ENCODE measurements at places on chromosomes 3 and 15. TPM values are rescaled to one million over a fixed set of nuclear protein-coding genes. Genes with fewer than 3 reads are reported as not detected.

DNA sequence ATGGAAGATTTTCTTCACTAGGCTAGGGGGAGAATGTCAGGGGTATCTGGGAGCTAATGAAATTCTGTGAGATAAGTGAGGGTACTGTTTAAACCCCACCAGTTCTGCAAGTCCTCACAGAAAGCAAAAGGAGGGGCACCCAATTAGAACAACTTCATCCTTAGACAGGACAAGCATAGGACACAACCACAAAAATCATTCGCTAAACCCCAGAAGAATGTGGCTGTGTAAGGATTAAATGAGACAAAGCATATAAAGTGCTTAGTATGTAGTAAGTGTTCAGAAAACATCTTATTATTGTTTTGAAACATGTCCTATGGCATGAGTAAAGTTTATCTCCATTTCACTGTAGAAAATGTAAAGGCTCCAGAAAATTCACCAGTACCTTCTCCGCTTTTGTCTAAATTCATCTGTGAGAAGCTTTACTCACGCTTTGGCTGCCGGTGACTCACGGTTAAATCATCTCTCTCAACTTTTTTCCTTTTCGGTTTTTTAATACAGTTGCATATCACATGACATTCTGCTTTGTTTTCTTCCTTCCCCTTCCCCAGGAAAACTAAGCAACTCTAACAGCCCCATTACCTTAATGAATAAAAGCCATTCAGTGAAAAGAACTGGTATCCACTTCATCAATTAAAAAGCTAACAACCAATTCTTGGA lies 1.7 kb downstream of the CLRN1 start:
- no peaks in the 10 kb centered on the region for H3K36me3 ChIP-seq
- no peaks in the 10 kb centered on the region for H3K4me1 ChIP-seq
- no peak overlapping the region for H3K4me3 ChIP-seq
- H3K27ac ChIP-seq: no peak overlapping the region
- DNase-seq: no peak
- H3K27me3 ChIP-seq: no peaks in the 10 kb centered on the region

GRCh38 chr3:22632536-22632935 lies 570.6 kb upstream of the UBE2E2 start:
- H3K36me3 ChIP-seq: no peaks in the 10 kb centered on the region
- no peak overlapping the region for H3K4me3 ChIP-seq
- DNase-seq: no peak

DNA sequence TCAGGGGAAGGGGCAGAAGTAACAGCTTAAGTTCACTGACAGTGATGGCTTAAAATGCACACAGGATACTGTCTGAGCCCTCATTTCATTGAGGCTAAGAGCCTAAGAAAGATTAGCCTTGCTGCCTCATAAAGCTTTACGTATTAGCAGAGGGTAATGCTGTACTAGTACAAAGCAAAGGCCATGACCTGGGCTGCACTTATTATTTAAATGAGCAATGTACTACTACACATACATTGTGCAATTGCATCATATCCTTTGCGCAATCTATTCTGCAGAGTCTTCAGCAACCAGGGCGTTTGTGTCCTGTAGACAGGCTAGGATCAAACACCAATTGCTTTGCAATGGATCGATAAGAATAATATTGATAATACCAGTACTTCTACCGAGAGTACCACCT lies 221.8 kb downstream of the TPRG1 start:
- H3K36me3 ChIP-seq: no peaks in the 10 kb centered on the region
- H3K27me3 ChIP-seq: no peaks in the 10 kb centered on the region
- no peaks in the 10 kb centered on the region for H3K4me1 ChIP-seq
- no peak for DNase-seq
- no peak overlapping the region for H3K4me3 ChIP-seq

DNA sequence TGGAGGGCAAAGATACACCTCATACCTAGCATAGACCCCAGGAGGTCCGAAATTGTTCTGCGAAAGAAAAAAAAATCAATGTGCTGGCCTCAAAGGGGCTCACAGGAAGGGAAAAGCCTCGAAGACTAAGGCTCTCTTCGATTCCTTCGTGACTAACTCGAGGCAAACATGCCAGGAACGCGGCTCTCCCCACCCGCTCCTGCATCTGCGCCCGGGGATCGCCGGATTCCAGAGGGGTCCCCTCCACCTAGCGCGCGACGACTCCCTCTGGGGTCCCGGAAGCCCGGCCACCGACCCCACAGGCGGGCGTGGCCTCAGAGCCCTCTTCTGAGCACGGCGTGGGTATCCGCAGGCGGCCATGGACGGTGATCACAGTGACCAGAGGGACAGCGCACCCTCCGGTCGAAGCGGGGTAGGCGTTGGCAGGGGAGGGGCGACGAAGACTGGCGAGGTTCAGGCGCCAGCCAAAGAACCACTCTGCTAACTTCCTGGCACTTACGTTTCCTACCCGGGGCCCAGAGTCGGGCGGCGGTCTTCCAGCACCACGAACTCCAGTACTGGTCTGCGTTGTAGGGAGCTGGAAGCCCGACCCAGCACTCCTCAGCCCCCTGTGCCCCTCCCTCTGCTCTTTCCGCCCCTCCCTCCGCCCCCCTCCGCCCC lies 515 bp upstream of the EIF3J start:
- H3K27me3 ChIP-seq: no peaks in the 10 kb centered on the region
- H3K4me3 ChIP-seq: peak overlapping the region; percentile 99
- H3K4me1 ChIP-seq: no peaks in the 10 kb centered on the region
- H3K36me3 ChIP-seq: no peaks in the 10 kb centered on the region
- H3K27ac ChIP-seq: peak overlapping the region; percentile 99

DNA sequence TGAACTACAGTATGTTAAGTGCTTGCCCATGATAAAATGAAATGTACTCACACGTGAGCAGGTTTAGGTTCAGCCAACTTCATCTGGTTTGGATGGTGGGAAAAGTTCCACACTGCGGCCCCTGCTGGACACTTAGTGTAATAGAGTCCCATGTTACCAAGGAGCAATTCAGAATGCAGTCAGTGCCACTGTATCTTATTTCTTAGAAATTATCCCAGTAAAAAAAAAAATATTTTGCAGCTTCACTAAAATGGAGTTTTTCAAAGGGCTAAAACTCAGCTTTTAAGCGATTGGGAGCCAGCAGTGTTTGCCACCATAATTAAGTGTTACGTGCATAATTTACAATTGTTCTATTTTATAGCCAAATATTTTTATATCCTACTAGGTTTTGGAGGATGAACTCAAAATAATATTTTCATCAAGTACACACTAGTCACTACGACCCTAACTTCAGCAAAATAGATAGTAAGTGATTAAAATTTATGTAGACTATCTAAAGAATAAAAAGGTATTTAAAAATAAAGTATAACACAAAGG lies 371.7 kb upstream of the GBE1 start:
- peak; percentile 76 for DNase-seq
- no peaks in the 10 kb centered on the region for H3K36me3 ChIP-seq
- H3K4me1 ChIP-seq: no peaks in the 10 kb centered on the region
- no peak overlapping the region for H3K4me3 ChIP-seq
- no peaks in the 10 kb centered on the region for H3K27me3 ChIP-seq

DNA sequence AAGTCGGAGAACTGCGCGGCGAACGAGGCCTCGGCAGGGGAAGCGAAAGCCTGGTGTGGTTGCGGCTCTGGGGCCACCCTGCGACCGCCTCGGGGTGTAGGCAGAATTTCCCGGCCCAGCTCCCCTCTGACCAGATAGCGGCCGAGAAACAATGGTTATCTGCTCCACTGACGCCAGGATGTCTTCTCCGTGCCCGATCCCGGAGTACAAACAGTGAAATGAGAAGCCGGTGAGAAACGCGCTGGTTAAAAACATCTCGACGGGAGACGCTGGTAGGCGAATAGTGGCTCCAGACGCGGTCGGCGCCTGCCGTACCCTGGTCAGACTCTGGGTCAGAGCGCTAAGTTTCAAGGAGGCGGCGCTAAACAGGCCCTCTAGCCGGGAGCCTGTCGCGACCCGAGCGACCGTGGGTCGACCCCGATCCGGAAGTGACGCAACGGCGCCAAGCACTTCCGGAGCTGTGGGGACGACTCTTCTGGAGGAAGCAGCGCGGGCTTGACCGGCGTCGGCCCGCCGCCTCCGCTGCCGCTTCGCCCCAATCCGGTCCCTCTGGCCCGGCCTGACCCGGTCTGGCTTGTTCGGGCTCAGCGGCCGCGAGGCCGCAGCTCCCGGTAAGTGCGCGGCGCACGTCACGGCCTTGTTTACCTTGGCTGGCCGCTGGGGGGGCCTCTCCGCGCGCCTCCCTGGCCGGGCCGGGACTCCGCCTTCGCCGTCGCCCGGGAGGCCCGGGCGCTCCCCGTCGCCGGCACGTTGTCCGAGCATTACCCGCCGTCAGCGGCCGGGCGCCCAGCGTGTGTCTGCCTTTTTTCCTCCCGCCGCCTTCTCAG lies at the start of gene ARIH2:
Gene ARIH2 (plus strand): TSS at position 455 of the 827 bp plus-strand sequence. CDS start 8,717 bp downstream, outside the sequence.
- H3K36me3 ChIP-seq: peaks cover 12% of the 10 kb centered on the region
- peaks cover 23% of the 10 kb centered on the region for H3K4me1 ChIP-seq
- H3K27me3 ChIP-seq: no peaks in the 10 kb centered on the region
- peak within 1 kb of the TSS; percentile 89 for H3K4me3 ChIP-seq

DNA sequence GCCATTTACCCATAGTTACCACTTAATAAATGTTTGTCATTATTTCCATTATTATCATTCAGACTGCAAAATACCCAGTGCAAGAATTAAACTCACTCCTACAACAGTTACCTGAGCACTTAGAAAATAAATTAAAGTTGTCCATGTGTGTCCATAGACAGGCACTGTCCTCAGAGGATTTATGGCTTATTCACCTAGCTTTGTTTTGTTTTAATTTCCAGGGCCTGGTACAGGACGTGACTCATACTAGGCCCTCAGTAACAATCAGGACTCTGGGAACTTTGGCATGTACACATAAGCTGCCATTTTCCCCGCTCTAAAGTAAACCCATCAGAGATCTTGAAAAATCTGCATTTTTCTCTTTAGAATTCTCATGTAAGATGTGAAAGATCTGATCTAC lies 458.5 kb upstream of the ARRDC4 start:
- H3K4me1 ChIP-seq: no peaks in the 10 kb centered on the region
- H3K4me3 ChIP-seq: no peak overlapping the region
- no peaks in the 10 kb centered on the region for H3K36me3 ChIP-seq
- no peak overlapping the region for H3K27ac ChIP-seq
- H3K27me3 ChIP-seq: no peaks in the 10 kb centered on the region

DNA sequence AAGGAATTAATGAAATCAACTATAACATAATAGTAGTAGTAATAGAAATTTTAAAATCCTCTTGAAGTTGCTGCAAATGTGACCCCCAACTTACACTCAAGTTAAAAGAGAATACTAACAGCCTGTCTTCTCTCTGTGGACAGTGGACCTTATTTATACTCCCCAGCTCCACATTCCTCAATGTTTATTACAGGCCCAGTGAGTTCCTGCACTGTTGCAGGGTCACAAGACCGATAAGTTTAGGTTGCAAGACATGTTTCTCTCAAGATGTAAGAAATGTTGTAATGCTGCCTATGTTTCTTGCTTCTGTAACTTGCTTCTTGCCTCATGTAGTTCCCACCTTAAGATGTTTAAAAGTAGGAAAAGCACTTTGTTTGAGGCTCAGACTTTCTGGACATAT lies 888.1 kb downstream of the PDCD6IP start:
- H3K27me3 ChIP-seq: no peaks in the 10 kb centered on the region
- no peak for DNase-seq
- no peaks in the 10 kb centered on the region for H3K36me3 ChIP-seq
- no peaks in the 10 kb centered on the region for H3K4me1 ChIP-seq

GRCh38 chr3:47082519-47082918 lies 81.4 kb downstream of the SETD2 start:
- H3K27me3 ChIP-seq: no peaks in the 10 kb centered on the region
- H3K4me1 ChIP-seq: no peaks in the 10 kb centered on the region
- no peak for DNase-seq
- no peak overlapping the region for H3K27ac ChIP-seq
- H3K36me3 ChIP-seq: peaks cover 56% of the 10 kb centered on the region
- H3K4me3 ChIP-seq: no peak overlapping the region

DNA sequence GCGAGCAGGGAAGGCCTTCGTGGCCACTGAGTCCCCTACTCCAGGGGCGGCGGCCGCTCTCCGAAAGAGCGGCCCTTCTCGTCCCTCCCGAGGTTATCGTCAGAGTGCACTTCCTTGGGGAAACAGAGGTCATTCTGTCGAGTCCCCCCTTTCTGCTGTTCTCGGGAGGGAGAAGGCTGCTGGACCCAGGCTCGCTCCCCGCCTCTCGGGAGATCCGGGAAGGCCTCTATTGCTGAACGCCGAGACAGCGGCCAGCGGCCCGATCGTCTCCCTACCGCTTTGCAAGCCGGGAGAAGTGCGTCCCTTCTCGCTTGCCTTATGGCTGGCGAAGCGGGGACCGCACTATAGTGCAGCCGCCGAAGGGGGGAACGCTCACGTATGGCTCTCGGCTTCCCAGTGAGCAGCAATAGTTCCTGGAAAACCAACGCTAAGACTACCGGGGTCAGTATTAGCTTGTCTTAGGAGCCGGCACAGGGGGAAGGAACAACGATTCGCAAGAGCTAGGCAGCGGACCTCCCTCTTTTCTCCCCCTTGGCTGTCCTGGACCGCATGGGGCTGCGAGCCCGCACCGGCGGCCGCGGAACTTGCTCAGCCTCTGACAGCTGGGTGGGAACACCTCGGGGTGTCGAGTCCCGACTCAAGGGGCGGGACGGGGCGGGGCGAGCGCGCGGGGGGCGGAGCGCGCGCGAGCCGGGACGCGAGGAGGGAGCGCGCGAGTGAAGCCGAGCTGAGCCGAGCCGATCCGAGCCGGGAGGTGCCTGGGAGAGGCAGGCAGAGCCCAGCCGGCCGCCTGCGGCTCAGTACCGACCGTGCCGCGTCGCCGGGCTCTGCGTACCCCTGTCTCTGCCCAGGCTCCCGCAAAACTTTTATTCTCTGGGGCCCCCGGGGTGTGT lies 930 bp upstream of the PPM1L start:
- H3K27ac ChIP-seq: peak overlapping the region; percentile 95
- no peaks in the 10 kb centered on the region for H3K36me3 ChIP-seq
- H3K4me3 ChIP-seq: peak overlapping the region; percentile 95
- no peaks in the 10 kb centered on the region for H3K27me3 ChIP-seq
- no peaks in the 10 kb centered on the region for H3K4me1 ChIP-seq

GRCh38 chr3:57575966-57576626 lies 20.0 kb downstream of the PDE12 start:
- no peak overlapping the region for H3K27ac ChIP-seq
- H3K4me3 ChIP-seq: no peak overlapping the region
- no peaks in the 10 kb centered on the region for H3K4me1 ChIP-seq
- H3K36me3 ChIP-seq: peaks cover 45% of the 10 kb centered on the region
- DNase-seq: no peak

GRCh38 chr3:126716057-126716456 lies 12.0 kb downstream of the CHCHD6 start:
- H3K36me3 ChIP-seq: no peaks in the 10 kb centered on the region
- H3K27me3 ChIP-seq: no peaks in the 10 kb centered on the region
- no peaks in the 10 kb centered on the region for H3K4me1 ChIP-seq
- no peak overlapping the region for H3K27ac ChIP-seq

DNA sequence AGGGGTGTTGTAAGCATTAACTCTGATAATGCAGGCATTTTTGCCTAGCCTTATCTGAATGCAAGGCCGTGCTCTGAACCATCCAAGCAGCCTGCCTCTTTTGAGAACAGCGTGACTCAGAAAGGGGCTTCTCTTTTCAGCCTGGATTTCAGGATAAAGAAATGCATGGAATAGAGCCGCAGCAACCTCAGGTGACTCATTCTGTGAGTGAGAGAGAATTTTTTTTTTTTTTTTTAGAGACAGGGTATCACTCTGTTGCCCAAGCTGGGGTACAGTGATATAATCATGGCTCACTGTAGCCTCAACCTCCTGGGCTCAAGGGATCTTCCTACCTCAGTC lies 20.6 kb upstream of the PDE8A start:
- no peak overlapping the region for H3K27ac ChIP-seq
- no peak for DNase-seq
- no peaks in the 10 kb centered on the region for H3K4me1 ChIP-seq
- no peaks in the 10 kb centered on the region for H3K36me3 ChIP-seq
- no peak overlapping the region for H3K4me3 ChIP-seq
- H3K27me3 ChIP-seq: no peaks in the 10 kb centered on the region

The RBM5 gene
- 75.8 TPM for total RNA-seq

The MUSTN1 gene
- 45.0 TPM for total RNA-seq

The POTEB3 gene
- not detected for total RNA-seq

The STAB1 gene
- 46.5 TPM for total RNA-seq

The ARRDC4 gene
- 17.2 TPM for total RNA-seq
